IPS-NIHi11 (cell line): ENCODE measurements at places on chromosomes 2 and 18.
A peak's percentile ranks its signal among the peaks of the same experiment; 100 is the strongest.

GRCh38 chr2:27007416-27008374 lies 25.1 kb upstream of the TMEM214 start:
- no peak for DNase-seq

GRCh38 chr2:155308367-155309009 lies 610.0 kb downstream of the KCNJ3 start:
- DNase-seq = no peak

DNA sequence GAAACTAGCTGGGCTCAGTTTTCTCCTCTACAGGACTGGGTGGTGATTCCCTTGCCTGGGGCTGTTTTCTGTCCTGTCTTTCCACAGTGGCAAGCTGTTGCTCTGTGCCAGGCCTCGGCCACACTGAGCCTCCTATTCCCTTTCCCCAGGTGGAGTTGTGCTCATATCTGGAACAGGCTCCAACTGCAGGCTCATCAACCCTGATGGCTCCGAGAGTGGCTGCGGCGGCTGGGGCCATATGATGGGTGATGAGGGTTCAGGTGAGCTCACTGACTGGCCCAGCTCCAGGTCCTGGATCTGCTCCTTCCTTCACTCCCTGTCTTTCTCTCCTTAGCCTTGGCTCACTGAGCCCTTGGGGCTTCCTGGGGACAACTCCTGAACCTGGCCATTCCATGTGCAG lies 4.0 kb downstream of the NAGK start:
- no peak for DNase-seq

- DNase-seq = peak; percentile 91
These were observed at the start of gene CTNNA2 for GRCh38 chr2:79512442-79513401. CTNNA2 (plus strand) TSS chr2:79513051.

GRCh38 chr2:12603781-12604295 lies 112.9 kb upstream of the TRIB2 start:
- no peak for DNase-seq

GRCh38 chr2:187050409-187050998 lies 201.5 kb upstream of the ZSWIM2 start:
- no peak for DNase-seq

- DNase-seq = no peak
These were observed 373.6 kb upstream of the TRIB2 start for GRCh38 chr2:12343141-12343540.

GRCh38 chr2:200033929-200034328 lies 78.5 kb downstream of the MAIP1 start:
- no peak for DNase-seq

- no peak for DNase-seq
These were observed 161.9 kb upstream of the DAPL1 start for GRCh38 chr2:158633261-158633660.

DNA sequence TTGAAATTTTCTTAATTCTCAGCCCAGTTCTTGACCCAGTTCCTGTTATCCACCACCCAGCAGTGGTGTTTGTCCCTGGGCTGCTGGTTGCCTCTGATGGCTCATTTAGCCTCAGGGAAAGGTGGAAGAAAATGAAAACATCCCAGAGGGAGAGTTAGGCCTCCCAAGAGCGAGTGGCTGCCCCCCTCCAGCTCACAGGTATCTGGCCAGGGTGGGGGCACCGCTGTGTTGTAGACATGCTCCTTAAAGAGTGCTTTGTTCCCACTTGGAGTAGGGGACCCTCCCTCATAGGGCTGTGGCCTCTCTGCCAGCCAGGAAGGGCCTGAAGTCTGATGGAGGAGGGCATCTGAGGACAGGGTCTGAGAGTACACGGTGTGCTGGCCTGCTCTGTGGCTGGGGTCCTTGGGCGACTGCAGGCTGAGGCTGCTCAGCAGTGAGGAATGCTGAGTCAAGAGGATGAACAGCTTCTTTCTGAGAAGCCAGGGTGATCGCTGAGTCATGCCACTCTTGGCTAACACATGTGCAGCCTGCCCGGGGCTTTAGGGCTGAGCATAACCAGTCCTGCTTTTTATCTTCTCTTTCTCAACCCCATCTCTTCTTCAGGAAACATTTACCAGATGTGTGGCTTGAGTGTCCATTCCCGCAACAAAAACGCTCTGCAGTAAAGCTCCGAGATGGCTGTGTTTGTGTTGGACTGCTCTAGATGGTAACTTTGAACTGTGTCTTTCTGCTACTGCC lies 72.3 kb downstream of the IL1R2 start:
- DNase-seq = peak; percentile 71

DNA sequence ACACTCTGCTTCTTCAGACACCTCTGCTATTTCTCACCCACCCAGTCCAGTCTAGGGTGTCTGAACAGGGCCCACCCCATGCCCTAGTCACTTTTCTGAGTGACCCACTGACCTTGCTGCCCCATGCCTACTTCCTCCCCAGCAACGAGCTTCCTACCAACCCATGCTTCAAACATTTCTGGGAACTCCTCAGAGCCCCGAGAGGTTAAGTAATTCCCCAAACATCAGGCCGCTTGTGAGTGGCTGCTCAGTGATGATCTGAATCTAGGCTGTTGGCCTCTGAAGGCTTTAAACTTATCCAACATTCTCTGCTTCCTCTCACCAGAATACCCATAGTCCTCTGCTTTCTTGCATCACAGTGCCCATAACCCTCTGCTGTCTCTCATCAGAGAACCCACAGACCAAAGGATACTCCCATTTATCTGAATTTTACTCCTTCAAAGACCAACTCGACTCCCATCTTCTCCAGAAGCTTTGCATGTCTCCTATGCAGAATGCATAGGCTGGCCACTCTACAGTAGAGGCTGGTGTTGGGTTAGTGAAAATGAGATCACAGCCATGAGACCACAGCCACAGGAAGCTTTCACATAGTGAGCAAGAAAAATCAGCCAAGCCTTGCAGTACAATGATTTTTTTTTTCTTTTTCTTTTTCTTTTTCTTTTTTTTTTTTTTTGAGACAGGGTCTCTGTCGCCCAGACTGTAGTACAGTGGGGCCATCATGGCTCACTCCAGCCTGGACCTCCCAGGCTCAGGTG lies 309.5 kb upstream of the LYPD1 start:
- no peak for DNase-seq

- no peak for DNase-seq
These were observed 164.0 kb downstream of the HDAC4 start for GRCh38 chr2:239236808-239237205.

DNA sequence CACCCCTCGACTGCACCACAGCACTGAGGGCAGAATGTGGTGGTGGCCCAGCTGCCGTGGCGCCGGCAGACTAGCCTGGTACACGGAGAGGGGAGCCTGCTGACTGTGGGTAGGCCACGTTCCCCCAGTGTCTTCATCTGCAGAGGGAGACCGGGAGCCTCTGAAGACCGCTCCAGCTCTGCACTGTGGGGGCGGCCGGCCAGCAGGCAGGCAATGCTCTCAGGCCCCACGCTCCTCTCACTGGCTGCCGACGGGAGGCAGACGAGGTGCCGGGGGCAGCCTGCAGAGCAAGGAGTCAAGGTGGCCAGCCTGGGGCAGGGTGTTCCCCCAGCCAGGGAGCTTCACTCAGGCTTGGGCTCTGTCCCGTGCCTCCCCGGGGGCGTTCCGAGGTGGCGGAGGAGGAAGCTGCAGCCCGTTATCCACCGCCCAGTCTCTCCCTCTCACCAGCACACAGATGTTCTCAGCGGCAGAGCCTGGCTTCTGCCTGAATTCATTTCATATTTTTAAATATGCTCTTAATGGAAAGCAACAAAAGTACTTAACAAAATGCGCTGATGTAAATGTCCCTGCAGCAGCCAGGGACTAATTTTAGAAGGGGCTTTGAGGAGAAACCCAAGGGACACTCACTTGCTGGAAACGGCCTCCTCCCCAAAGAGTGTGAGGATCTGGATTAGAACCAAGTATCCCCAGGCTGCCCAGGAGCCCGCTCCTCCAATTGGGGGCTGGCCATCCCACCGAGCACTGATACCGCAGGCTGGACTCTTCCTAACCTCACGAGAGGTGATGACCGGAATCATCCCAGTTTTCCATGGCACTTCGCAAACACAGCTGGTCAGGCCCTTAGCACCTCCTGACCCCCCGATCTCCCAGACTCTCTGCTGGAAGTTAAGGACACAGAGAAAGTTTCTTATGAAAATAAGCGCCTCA lies 87.8 kb downstream of the HDAC4 start:
- DNase-seq = no peak

- DNase-seq = no peak
These were observed 182.5 kb downstream of the PRKCE start for GRCh38 chr2:45833968-45834344.

- DNase-seq = no peak
These were observed 73.3 kb upstream of the OTOS start for GRCh38 chr2:240213476-240214421.

- DNase-seq = no peak
These were observed 27.4 kb upstream of the MCM6 start for GRCh38 chr2:135903650-135904049.

GRCh38 chr18:27621236-27621890 lies 436.3 kb upstream of the CHST9 start:
- no peak for DNase-seq
